ENCODE measurements at places on chromosomes 11 and 22. TPM values are rescaled to one million over a fixed set of nuclear protein-coding genes. Genes with fewer than 3 reads are reported as not detected.

The KIRREL3 gene
- 2.4 TPM for total RNA-seq

The TSSK2 gene
- total RNA-seq: not detected

The OR8G1 gene
- not detected for total RNA-seq

The MPZL3 gene
- total RNA-seq: 7.1 TPM

The ZW10 gene
- 34.6 TPM for total RNA-seq

The ADM2 gene
- total RNA-seq: 0.03 TPM

The NAALAD2 gene
- total RNA-seq: 1.9 TPM

The SLC25A17 gene
- 37.1 TPM for total RNA-seq

The CCDC89 gene
- total RNA-seq: 1.1 TPM

The HEPN1 gene
- not detected for total RNA-seq

The APOBEC3C gene
- 1.2 TPM for total RNA-seq

The HBB gene
- not detected for total RNA-seq

The MUC2 gene
- total RNA-seq: not detected

The SYT9 gene
- total RNA-seq: 1.8 TPM

The OR8A1 gene
- not detected for total RNA-seq

The TEX54 gene
- not detected for total RNA-seq

The UBE2L6 gene
- total RNA-seq: 22.4 TPM

The PATE4 gene
- not detected for total RNA-seq

The NEFH gene
- not detected for total RNA-seq

The ZNRF3 gene
- 2.8 TPM for total RNA-seq

The CREB3L1 gene
- total RNA-seq: 4.6 TPM

The OR5P2 gene
- total RNA-seq: not detected

The F2 gene
- not detected for total RNA-seq

The DYNC2H1 gene
- 9.6 TPM for total RNA-seq

The SLC22A25 gene
- not detected for total RNA-seq

The HDAC10 gene
- total RNA-seq: 5.1 TPM

The SF1 gene
- total RNA-seq: 151 TPM

The TRPM5 gene
- total RNA-seq: not detected

The GAL3ST3 gene
- total RNA-seq: not detected

The KIF18A gene
- total RNA-seq: 27.5 TPM

Measured in Daoy (cell line).